ENCODE measurements at places on chromosomes 12 and 14.

DNA sequence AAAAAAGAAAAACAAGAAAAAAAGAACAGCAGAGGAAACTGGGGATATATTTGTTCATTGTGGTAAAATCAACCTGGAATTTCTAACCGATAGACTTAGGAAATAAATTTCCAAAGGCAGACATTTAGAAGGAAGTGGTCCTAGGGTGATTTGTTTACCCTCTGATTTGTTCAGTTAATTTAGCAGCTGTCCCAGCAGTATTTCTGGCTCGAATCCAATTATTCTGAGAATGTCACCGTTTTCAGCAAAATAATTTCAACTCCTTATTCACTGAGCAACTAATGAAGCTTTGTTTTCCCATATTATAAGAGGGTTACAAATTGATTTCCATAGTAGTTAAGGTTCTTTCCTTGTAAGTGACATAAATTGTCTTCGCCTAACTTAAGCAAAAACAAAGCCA lies 285.2 kb upstream of the SYT10 start:
- H3K27ac ChIP-seq = no peak overlapping the region
- no peaks in the 10 kb centered on the region for H3K36me3 ChIP-seq
- no peaks in the 10 kb centered on the region for H3K4me1 ChIP-seq
- H3K27me3 ChIP-seq = no peaks in the 10 kb centered on the region
- no peak for DNase-seq
- H3K4me3 ChIP-seq = no peak overlapping the region

DNA sequence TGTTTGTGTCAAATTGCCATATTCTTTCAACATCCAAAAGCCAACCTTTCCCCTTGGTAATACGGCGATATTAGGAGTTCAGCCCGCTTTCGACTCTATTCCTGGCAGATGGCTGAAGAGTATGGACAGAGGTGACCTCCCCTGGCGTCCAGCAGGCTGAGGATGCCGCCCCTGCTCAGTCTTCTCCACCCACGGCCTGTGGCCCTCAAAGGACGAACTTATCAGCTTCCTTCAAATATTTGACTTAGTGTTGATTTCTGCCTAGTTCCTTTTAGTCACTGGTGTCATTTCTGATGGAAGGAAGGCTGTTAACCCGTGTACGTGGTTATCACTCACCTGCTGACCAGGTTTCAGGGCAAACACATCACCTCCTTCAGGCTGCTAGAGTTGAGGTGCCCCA lies 65.0 kb downstream of the TESC start:
- peaks cover 4% of the 10 kb centered on the region for H3K4me1 ChIP-seq
- no peak for DNase-seq
- no peak overlapping the region for H3K27ac ChIP-seq
- no peak overlapping the region for H3K4me3 ChIP-seq

DNA sequence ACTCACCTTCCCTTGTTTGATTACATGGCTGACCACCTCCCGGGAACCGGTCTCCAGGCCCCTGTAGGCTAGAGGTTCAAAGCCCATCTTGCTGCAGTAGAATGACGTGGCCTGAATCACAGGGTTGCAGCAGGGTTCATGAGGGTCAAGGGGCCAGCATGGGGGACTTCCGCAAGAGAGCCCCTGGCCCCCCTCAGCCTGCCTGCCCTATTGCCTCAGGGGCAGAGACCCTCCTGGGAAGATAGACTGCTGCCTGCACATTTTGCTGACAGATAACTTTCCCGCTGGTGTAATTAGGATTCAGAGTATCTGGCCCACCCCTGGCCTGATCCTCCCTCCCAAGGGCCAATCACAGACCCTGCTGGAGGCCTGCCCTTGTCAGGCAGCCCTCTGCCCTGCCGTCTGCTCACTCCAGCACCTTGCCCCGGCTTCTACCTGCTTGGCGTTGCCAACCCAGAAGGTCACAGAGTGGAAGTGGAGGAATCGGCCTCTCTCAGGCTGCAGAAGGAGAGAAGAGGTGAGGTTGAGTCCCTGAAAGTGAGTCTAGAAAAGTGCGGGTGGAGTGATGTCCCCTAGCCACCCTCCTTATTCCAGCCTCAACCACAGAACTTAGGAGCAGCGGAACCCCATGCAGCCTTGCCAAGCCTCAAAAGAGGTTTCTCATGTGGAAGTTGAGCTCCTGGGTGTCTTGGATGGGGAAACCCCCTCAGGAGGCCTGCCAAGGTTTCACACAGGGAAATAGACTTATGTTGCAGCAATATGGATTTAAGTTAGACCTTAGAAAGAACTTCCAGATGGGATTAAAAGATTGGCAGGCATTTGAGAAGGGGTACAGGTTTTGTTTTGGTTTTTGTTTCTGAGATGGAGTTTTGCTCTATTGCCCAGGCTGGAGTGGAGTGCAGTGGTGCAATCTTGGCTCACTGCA lies 1.1 kb downstream of the HPD start:
- no peak overlapping the region for H3K4me3 ChIP-seq
- no peak overlapping the region for H3K27ac ChIP-seq
- DNase-seq = no peak
- H3K4me1 ChIP-seq = peaks cover 5% of the 10 kb centered on the region

GRCh38 chr12:91404441-91404840 lies 221.8 kb upstream of the DCN start:
- H3K27me3 ChIP-seq = peaks cover 4% of the 10 kb centered on the region
- DNase-seq = no peak
- H3K36me3 ChIP-seq = no peaks in the 10 kb centered on the region

DNA sequence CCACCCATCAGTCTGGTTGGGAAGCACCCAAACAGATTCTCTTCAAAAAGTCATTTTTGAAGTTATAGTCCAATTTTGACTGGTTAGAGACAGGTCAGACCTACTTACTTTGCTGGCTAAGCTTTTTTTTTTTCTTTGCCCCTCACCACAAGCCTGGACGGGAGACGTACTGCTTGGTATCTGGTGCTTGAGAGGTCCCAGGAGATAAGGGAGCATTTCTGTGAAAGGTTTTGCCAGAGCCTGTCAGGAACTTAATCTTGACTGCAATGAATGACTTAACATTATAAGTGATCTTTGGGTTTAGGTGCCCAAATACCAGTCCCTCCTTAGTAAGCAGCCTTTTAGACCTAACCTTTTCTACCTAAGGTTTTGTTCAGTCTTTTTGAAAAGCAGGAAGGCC lies 6.3 kb downstream of the MTHFD1 start:
- DNase-seq = no peak
- peak overlapping the region; percentile 18 for H3K27ac ChIP-seq

DNA sequence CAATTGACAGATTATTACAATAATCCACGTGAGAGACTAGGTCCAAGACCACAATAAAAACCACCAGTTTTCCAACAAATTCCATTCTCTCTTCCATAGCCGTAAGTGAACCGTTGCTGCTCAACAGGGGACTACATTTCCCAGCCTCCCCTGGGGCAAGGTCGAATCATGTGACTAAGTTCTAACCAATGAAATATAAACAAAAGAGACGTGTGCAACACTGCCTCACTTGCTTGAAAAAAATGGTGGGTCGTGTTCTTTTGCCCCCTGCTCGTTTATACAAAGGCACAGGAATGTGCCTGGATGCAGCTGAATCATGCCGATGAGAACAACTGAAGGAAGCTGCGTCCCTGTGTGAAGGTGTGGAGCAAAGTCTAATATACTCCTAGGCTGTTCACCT lies 51.1 kb downstream of the HSPB8 start:
- H3K27me3 ChIP-seq = no peaks in the 10 kb centered on the region
- H3K36me3 ChIP-seq = no peaks in the 10 kb centered on the region
- no peak for DNase-seq
- no peak overlapping the region for H3K27ac ChIP-seq
- no peaks in the 10 kb centered on the region for H3K4me1 ChIP-seq

GRCh38 chr14:99566009-99566389 lies 38.0 kb downstream of the CCDC85C start:
- DNase-seq = no peak
- no peak overlapping the region for H3K27ac ChIP-seq
- no peak overlapping the region for H3K4me3 ChIP-seq
- no peaks in the 10 kb centered on the region for H3K4me1 ChIP-seq

GRCh38 chr14:103401223-103402214 lies 16.3 kb downstream of the MARK3 start:
- H3K27me3 ChIP-seq = no peaks in the 10 kb centered on the region
- peaks cover 10% of the 10 kb centered on the region for H3K36me3 ChIP-seq
- peaks cover 55% of the 10 kb centered on the region for H3K4me1 ChIP-seq
- peak overlapping the region; percentile 76 for H3K27ac ChIP-seq
- no peak for DNase-seq

- H3K36me3 ChIP-seq = no peaks in the 10 kb centered on the region
- H3K27ac ChIP-seq = no peak overlapping the region
- no peak overlapping the region for H3K4me3 ChIP-seq
- H3K4me1 ChIP-seq = no peaks in the 10 kb centered on the region
- no peak for DNase-seq
- H3K27me3 ChIP-seq = no peaks in the 10 kb centered on the region
These were observed 60.7 kb upstream of the TBX3 start for GRCh38 chr12:114744691-114745090.

- H3K36me3 ChIP-seq = no peaks in the 10 kb centered on the region
- H3K4me1 ChIP-seq = no peaks in the 10 kb centered on the region
- DNase-seq = no peak
These were observed 120.9 kb downstream of the TMEM132C start for GRCh38 chr12:128387811-128388422.

DNA sequence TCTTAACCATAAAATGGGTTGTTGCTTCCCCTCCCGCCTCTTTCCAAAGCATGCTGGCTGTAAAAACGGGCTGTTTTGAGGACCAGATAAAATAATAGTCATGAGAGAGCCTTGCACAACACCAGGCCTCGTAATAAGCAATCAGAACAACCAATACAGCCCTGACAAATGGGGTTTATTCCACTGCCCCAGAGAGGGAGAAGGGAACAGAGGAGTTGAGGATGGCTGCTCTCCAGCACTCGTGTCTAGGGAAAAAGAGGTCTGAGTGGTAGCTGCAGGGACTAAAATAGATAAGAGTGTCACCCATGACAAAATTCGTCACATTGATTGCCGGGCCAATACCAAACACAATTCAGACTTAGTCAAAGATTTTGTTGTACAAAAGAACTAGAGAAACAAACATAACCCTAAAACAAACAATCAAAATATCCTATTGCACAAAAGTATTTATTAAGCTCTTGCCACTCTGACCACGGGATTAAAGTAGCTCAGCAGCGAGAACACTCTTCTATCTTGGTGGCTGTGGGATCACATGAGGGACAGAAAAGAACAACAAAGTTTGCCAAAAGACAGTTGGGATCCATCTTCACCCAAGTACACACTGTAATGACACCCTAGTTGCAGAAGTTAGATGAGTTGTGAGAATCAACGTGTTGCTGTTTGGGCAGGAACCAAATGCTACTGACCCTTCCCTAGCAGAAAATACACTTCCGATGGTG lies 188.0 kb downstream of the FOXN3 start:
- no peak overlapping the region for H3K4me3 ChIP-seq
- no peaks in the 10 kb centered on the region for H3K27me3 ChIP-seq
- no peak for DNase-seq
- H3K4me1 ChIP-seq = peaks cover 11% of the 10 kb centered on the region
- H3K36me3 ChIP-seq = peaks cover 7% of the 10 kb centered on the region

DNA sequence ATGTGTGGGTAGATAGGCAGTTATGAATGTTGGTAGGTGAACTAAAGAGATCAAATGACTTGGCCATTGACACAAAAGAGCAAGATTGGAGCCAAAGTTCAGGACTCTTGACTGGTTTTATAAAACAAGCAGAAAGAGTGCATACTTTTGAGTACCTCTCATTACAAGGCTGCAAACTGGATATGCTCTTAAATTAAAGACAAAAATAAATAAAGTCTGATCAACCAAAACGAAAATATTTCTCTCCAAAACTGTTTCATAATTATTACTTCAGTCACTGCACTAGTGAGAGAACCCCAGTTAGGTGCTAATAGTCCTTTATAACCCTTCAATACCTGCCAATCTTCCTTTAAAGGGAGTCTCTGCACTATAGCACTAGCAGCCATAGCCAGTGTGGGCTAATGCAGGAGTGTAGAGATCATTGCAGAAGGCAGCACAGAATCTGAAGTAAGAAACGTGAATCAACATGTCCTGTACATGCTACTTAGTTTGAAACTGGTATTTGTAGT lies 147.1 kb downstream of the FOXA1 start:
- no peaks in the 10 kb centered on the region for H3K27me3 ChIP-seq
- no peak overlapping the region for H3K27ac ChIP-seq
- no peaks in the 10 kb centered on the region for H3K36me3 ChIP-seq
- DNase-seq = no peak
- no peak overlapping the region for H3K4me3 ChIP-seq
- H3K4me1 ChIP-seq = no peaks in the 10 kb centered on the region

DNA sequence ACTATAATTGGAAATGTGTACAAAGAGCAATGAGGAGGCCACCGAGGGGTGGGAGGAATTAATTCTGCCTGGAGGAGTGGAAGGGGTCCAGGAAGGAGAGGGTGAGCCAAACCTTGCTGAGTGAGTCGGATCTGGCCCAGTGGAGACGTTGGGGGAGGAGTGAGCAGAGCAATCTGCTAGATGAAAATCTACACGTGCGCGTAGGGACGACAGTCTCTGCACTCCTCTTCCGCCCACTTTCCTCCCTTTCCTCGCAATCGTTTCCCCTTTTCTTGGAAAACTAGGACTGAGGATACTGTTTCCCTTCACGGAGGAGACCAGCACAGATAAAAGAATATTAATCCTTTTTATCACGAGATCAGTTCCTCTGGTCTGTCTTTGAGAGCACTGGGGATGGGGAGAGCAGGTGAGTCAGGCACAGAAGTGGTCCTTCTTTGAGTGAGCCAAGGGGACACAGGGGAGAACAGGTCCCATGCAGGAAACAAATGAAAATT lies 2.9 kb upstream of the NAB2 start:
- H3K27ac ChIP-seq = peak overlapping the region; percentile 91
- no peaks in the 10 kb centered on the region for H3K36me3 ChIP-seq
- no peak for DNase-seq
- H3K4me1 ChIP-seq = peaks cover 42% of the 10 kb centered on the region
- H3K4me3 ChIP-seq = peak overlapping the region; percentile 81

DNA sequence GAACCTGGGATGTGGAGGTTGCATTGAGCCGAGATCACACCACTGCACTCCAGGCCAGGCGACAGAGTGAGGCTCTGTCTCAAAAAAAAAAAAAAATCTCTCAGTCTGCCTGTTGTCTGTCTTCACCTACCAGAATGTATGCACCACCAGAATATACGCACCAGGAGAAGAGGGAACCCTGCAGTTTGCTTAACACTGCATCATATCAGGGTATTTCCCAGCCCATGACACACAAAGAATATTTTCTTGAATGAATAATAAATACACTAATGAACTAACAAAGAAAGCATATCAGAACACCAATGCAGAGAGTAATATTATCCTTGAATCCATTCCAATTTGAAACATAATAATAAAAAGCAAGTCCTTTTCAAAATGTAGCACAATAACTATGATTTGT lies 44.2 kb upstream of the FOXN3 start:
- H3K4me1 ChIP-seq = peaks cover 13% of the 10 kb centered on the region
- peaks cover 15% of the 10 kb centered on the region for H3K36me3 ChIP-seq
- DNase-seq = no peak
- no peak overlapping the region for H3K4me3 ChIP-seq
- H3K27ac ChIP-seq = no peak overlapping the region
- no peaks in the 10 kb centered on the region for H3K27me3 ChIP-seq

GRCh38 chr12:130804216-130804615 lies 34.8 kb downstream of the STX2 start:
- no peak for DNase-seq
- H3K27me3 ChIP-seq = no peaks in the 10 kb centered on the region
- H3K27ac ChIP-seq = no peak overlapping the region
- H3K4me1 ChIP-seq = peaks cover 11% of the 10 kb centered on the region

Measured in activated CD8-positive, alpha-beta memory T cell treated with anti-CD3 and anti-CD28 coated beads, Interleukin-2, amount 10 ng/mL, durations not matched to agents 7 days and 5 days (primary cell).